Stimulated activated CD8-positive, alpha-beta memory T cell treated with anti-CD3 and anti-CD28 coated beads, Interleukin-4, amount 100 ng/mL, for 1 hour (primary cell): ENCODE measurements at places on chromosomes 1 and 21.

DNA sequence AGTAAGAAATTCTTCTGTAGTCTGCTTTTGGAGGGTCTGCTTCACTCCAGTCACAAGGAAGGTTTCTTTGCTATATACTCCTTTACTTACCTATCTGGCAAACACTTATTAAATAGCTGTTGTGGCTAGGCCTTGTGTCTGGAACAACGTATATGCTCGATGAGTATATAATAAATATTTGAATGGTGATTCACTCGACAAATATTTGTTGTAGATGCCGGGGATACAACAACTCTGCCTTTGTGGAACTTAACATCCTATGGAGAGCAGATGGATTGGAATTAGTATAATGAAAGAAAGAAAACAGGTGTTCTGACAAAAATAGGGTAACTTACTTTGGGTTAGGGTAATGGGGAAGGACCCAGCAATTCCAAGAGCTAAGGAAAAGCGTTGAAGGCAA, 31.1 kb downstream of the KPNA6 start:
- no peak for DNase-seq

GRCh38 chr21:43790010-43790524, 690 bp downstream of the RRP1 start:
- DNase-seq: no peak

- no peak for DNase-seq
These were observed 30.7 kb downstream of the PPP2R5A start for GRCh38 chr1:212315907-212316306.

DNA sequence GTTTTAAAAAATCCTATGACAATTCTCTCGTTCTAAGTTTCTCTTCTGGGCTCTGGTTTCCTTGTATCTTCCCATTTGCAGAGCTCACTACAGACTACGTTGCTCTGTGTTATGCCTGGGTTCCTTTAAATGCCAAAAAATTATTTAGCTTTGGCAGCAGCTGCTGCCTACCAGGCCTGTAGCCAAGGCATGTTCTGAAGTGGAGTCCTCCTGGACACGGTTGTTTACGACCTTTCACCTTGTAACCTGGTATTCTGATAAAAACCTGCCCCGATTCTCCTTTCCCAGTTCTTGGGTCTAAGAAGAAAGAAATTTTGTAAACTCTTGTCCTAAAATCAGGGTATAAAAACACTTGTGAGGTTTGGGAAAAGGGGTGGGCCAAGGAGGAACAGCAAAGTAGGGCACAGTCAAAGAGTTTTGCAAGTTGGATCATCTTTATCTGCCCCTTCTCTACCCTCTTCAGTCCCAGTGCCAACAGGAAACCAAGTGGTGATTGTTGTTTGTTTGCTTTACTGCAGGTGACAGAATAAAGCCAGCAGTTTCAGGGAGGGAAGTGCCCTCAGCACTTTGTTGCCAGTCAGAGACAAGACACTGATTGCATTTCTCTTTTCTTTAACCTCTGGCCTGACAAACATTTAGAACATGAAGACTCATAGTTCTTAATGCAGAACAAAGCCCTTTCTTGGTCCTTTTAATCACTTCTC, 3.1 kb upstream of the TXNIP start:
- no peak for DNase-seq

- DNase-seq: no peak
These were observed 126.8 kb upstream of the COL6A1 start for GRCh38 chr21:45854690-45855247.

DNA sequence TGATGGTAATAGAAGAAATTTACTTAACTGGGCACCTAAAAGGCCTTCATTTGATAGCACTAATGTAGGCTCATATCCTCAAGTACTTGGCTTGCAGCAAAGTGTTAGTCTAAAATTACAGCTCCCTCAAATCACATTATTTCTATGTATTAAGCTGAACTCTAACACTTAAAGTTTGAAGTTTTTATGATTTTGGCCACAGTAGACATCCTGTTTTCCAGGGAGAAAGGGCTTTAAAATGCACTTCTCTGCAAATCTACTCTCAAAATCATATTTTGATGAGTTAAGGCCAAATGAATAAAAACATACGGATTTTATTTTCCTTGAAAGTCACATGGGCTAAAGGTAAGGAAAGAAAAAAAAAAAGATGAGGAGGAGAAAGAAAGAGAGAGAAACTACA, 575.5 kb downstream of the PLPP3 start:
- DNase-seq: no peak

- DNase-seq: no peak
These were observed 138.1 kb upstream of the MAGI3 start for GRCh38 chr1:113252166-113252565.

DNA sequence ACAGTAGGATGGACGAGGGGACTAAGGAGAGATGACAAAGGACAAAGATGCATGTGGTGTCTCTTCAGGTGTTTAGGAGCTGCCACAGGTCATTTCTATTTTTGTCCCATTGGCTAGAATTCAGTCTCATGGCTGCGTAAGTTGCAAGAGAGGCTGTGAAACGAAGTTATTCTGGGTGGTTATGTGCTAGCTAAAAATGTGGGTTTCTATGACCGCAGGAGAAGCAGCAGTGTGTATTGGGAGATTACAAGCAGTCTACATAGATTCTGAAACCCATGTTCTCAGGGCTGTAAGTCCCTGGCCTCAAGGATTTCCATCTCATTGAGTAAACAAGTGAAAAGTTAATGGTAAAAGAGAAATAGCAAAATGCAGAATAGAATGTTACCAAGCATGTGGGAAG, 110.7 kb downstream of the SPATA46 start:
- no peak for DNase-seq

- no peak for DNase-seq
These were observed 650.3 kb upstream of the NR5A2 start for GRCh38 chr1:199377211-199377610.

- DNase-seq: no peak
These were observed 50.8 kb upstream of the CTPS1 start for GRCh38 chr1:40928699-40929098.

DNA sequence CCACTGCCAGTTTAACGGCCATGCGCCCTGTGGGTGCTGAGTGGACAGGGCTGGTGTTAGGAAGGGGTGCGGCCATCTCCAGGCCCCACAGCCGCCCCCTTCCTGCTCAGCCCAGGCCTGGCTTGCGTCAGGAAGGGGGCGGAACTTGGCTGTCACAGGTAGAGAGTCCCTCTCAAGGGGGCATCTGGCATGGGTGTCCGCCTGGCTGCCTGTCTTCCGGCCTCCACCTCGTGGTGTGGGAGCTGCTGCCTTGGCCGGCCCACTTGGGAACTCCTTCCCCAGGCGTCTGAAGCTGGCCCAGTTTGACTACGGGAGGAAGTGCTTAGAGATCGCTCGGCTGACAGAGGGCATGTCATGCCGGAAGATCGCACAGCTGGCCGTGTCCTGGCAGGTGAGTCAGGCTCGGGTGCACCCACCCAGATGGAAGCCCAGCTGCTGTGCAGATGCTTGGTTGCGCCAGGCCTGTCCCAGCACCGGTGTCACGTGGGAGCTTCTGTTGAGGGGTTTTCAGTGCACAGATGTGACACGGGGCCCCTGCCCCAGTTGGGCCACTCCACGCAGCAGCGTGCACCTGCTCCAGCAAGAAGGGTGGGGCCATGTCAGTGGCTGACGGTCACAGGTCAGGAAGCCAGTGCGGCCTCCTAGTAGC, 9.1 kb upstream of the ATAD3B start:
- no peak for DNase-seq

DNA sequence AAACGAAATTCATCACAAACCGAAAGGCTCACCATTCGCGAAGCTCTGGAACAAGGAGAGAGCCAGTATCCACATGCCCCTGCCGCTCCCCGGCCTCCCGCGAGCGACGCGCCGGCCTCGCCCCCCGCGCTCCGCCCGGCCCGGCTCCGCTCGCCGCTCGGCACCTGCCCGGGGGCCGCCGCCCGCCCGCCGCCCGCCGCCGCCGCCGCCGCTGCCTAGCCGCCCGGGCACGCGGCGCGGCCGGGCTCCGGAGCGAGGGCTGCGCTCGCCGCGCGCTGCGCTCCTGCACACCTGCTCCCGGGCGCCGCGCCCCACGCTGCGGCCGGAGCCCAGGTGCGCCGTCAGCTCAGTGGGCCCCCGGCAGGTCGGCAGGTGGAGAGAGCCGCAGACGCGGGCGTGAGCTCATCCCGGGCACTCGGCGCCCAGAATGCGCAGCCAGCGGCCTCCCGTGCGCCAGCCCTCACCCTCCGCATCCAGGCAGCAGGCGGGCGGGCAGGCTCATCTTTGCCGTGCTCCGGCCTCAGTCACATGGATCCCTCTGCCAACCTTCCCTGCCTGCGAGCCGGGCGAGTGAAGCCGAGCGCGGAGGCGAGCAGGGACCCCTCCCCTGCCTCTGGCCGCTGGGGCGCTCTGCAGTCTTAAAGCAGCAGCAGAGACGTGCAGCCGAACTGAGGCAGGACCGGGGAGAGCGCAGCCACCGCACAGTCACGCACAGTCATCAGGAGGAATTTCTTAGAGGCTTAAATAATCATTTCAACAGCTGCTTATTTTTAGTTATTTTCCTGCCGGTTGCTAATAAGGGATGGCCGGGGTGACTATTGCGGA, at the start of gene DSCAM:
DSCAM (minus strand) TSS at position 572 of the 825 bp plus-strand sequence; CDS start at position 75, 497 bp downstream.
- DNase-seq: no peak

DNA sequence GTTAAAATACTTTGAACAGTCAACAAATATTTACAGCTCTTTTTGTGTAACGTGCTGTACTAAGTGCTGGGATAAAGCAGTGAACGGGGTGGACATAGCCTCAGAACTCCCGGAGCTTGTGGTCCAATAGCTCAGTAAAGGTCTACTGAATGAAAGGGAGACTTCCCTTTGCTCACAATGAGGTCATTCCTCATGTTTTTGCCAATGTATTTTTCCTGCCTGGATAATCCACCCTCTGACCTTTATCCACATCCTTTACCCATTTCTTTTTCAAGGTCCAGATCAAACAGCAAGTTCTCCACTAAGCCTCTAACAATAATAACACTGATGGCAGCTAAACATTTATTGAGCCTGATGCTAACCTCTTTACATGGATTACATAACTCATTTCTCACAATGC, 55.9 kb downstream of the LEPR start:
- DNase-seq: no peak

GRCh38 chr1:153190373-153190772, 12.9 kb upstream of the LELP1 start:
- no peak for DNase-seq

- DNase-seq: no peak
These were observed 2.3 kb downstream of the EDN2 start for GRCh38 chr1:41482001-41482765.

DNA sequence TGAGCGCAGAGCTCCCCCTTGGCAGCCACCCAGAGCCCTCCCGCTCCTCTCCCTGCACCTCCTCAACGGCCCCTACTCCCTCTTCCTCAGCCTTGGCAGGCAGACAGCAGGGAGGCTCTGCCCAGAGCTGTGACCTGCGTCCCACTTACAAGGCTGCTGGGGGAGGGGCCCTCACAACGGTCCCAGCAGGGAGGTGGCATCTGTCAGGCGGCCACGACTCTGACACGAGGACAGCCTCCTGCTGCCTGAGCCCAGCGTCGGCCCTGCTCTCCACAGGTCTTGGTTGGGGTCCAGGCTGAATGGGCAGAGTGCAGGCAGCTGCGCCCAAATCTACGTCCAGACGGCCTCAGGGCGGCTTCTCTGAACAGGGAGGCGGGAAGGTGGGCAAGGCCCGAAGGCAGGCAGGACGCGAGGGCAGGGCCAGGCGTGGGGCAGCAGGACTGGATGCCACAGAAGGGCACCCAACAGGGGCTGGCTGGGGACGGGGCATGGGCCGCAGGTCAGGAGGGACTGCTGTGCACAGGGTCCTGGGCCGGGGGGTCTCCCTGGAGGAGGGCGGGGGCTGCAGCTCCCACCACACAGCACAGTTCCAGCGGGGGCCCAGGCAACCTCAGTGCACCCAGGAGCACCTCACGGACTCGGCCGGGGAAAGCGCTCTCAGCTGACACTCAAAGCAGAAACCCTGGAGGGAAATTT, 7.5 kb downstream of the SLC19A1 start:
- no peak for DNase-seq

DNA sequence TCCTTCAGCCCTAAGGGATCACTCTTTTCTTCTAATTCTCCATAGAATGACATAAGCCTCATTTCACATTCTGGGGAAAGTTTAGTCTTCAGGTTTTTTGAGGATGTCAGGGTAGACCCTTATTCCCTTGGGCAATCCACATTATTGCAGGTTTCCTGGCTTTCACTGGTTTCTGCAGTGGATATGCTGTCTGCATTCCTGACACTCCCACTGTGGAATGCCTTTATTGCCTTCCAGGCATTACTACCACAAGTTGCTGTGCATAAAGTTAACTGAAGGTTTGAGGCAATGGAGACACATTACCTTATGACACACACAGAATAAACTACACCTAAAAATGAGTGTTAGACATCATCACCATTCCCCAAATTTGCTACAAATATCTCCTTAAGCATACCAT, 12.7 kb downstream of the FASLG start:
- no peak for DNase-seq

- no peak for DNase-seq
These were observed 275.9 kb upstream of the C1orf105 start for GRCh38 chr1:172144445-172145061.

- DNase-seq: no peak
These were observed 97.9 kb upstream of the RGS1 start for GRCh38 chr1:192477630-192478029.

DNA sequence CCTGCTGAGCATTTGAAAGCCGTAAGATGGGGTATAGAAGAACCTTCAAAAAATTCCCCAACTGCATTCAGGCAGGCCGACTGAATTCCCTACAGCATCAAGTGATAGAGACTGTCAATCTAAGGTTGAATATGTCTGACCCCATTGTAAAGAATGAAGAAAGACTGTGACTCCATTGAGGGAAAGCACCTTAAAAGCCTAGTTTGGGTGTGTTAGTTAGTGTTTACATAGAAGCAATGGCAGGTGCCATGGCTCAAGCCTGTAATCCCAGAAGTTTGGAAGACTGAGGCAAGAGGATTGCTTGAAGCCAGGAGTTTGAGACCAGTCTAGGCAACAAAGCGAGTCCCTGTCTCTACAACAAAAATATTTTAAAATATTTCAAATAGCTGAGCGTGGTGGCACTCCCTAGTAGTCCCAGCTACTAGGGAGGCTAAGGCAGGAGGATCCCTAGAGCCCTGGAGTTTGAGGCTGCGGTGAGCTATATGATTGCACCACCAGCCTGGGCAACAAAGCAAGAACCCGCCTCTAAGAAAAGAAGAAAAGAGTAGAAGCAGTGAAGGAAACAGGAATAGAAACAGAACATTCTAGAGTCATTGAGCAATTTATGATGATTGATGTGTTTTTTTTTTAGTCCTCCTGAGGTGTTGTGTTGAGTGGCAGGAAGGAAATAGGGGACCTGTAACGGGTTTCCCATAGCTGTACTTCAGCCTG, 15.4 kb downstream of the POLR3GL start:
- no peak for DNase-seq
